ENCODE measurements at places on chromosomes 4 and X. TPM values are rescaled to one million over a fixed set of nuclear protein-coding genes. Genes with fewer than 3 reads are reported as not detected.

Gene CPZ
- not detected for polyA plus RNA-seq

Gene PWWP3B
- polyA plus RNA-seq: not detected

Gene OTC
- polyA plus RNA-seq: not detected

Gene STATH
- not detected for polyA plus RNA-seq

Gene CXorf49
- polyA plus RNA-seq: not detected

Gene HTN1
- polyA plus RNA-seq: not detected

Gene ETFDH
- 12.1 TPM for polyA plus RNA-seq

Gene H2AZ1
- 353 TPM for polyA plus RNA-seq

- no peak overlapping the region for H3K27ac ChIP-seq
- H3K36me3 ChIP-seq: no peaks in the 10 kb centered on the region
- no peak for DNase-seq
- no peaks in the 10 kb centered on the region for H3K4me1 ChIP-seq
- H3K4me3 ChIP-seq: no peak overlapping the region
These were observed 55.5 kb downstream of the GSPT2 start for GRCh38 chrX:51798701-51799100.

DNA sequence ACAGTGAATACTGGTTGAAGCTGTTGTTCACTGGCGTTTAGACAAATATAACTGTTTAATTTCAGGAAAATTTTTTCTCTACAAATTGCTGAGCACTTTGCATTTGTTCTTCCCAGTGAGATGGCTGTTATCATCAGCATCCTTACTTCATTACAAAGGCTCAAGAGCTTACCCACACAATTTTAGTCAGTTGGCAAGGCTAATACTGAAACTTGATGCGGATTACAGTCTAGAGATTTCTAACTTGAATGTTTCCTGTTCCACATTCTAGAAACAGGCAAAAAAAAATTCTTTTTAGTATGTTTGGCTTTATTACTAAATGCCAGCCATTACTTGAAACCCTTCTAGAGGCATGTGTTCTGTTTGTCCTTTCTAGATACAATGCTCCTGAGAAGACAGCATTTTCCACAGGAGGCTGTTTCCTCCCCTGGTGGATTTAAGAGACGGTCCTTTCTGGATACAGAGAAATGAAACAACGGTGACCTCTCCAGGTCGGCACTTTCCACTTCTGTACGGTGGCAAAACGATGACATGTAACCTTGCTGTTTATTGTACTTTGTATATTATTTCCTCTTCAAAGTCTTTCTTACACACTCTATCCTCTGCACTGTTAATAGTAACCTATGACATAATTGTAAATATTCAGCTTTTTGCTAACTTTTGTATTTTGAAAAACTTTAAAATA lies 80.9 kb downstream of the RFC1 start:
- H3K36me3 ChIP-seq: peaks cover 53% of the 10 kb centered on the region
- H3K4me1 ChIP-seq: no peaks in the 10 kb centered on the region
- H3K27ac ChIP-seq: no peak overlapping the region
- H3K27me3 ChIP-seq: no peaks in the 10 kb centered on the region
- no peak overlapping the region for H3K4me3 ChIP-seq

- H3K4me3 ChIP-seq: peak overlapping the region; percentile 95
- H3K4me1 ChIP-seq: 0 out of 2 replicates have a peak, but pooled peaks cover 8% of the 10 kb centered on the region
- peaks cover 7% of the 10 kb centered on the region for H3K36me3 ChIP-seq
- peak; percentile 65 for DNase-seq
- H3K27ac ChIP-seq: peak overlapping the region; percentile 84
These were observed 782 bp upstream of the NEK1 start for GRCh38 chr4:169612871-169613859.

DNA sequence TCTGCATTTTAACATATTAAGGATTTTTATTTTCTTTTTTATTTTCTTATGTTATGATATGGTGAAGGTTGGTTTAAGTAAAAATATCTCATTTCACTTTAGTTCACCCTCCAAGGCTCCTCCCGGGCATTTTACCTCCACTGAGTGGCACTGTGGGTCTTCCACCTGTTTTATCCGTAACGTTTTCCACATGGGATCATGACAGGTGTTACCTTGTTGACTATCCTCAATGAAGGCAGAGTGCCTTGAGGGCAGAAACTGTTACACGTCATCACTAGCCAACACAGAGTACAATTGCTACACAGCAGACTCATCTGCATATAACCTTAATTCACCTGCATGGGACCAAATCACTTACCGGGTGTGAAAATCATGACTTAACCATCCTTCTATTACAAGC lies 105.8 kb downstream of the GEMIN8 start:
- DNase-seq: no peak
- H3K27me3 ChIP-seq: no peaks in the 10 kb centered on the region
- no peak overlapping the region for H3K4me3 ChIP-seq
- H3K27ac ChIP-seq: no peak overlapping the region
- H3K4me1 ChIP-seq: no peaks in the 10 kb centered on the region

- no peak overlapping the region for H3K4me3 ChIP-seq
- H3K4me1 ChIP-seq: no peaks in the 10 kb centered on the region
- H3K27me3 ChIP-seq: no peaks in the 10 kb centered on the region
These were observed 14.3 kb downstream of the SPCS3 start for GRCh38 chr4:176334066-176334465.

DNA sequence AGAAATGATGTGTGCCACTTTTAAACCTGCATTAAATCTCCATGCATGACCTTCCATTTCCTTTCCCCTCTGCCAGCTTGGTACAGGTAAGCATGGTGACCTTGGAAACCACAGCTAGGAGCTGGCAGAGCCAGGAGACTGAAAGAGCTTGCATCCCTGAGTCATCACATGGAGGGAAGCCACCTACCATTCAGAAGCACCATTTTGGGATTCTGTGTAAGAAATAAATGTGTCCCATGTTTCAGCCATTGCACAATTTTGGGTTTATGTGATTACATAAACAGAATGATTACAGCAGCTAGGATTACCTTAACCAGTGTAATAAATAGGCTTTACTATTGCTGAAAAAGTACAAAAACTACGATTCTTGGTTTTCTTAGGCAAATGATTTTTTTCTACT lies 17.3 kb upstream of the CCDC149 start:
- H3K27ac ChIP-seq: no peak overlapping the region
- no peaks in the 10 kb centered on the region for H3K27me3 ChIP-seq
- no peak for DNase-seq
- H3K36me3 ChIP-seq: no peaks in the 10 kb centered on the region
- 0 out of 2 replicates have a peak, but pooled peaks cover 3% of the 10 kb centered on the region for H3K4me1 ChIP-seq

- H3K36me3 ChIP-seq: no peaks in the 10 kb centered on the region
- peaks cover 18% of the 10 kb centered on the region for H3K27me3 ChIP-seq
- DNase-seq: no peak
- no peaks in the 10 kb centered on the region for H3K4me1 ChIP-seq
These were observed 75.2 kb downstream of the PJA1 start for GRCh38 chrX:69090022-69090421.

GRCh38 chrX:31384471-31384870 lies 312.6 kb upstream of the FTHL17 start:
- no peak overlapping the region for H3K27ac ChIP-seq
- no peaks in the 10 kb centered on the region for H3K4me1 ChIP-seq
- no peaks in the 10 kb centered on the region for H3K36me3 ChIP-seq
- H3K27me3 ChIP-seq: no peaks in the 10 kb centered on the region

DNA sequence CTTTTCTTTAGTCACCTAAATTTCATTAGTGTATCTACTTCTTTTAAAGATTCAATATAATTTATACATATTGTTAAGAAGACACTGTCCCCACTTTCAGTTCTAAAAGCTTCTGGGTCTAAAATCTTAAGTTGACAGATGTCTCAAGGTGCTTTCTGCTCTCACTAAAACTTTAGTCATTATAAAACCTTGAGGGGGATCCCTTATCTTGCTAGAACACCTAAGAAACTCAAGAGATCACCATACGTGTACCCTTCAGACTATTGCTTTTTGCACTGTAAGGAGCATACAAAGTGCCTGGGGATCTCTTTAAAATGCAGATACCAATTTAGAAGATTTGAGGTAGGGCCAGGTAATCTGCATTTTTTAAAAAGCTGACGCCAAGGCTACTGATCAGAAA lies 30.1 kb downstream of the CYBB start:
- H3K4me3 ChIP-seq: no peak overlapping the region
- H3K27ac ChIP-seq: no peak overlapping the region
- no peak for DNase-seq
- H3K4me1 ChIP-seq: no peaks in the 10 kb centered on the region

GRCh38 chr4:145887241-145887991 lies 51.2 kb downstream of the ZNF827 start:
- H3K36me3 ChIP-seq: peaks cover 42% of the 10 kb centered on the region
- peak overlapping the region; percentile 30 for H3K27ac ChIP-seq
- H3K4me1 ChIP-seq: peaks cover 4% of the 10 kb centered on the region
- H3K4me3 ChIP-seq: no peak overlapping the region

- H3K36me3 ChIP-seq: no peaks in the 10 kb centered on the region
- H3K4me1 ChIP-seq: no peaks in the 10 kb centered on the region
- no peak for DNase-seq
- no peaks in the 10 kb centered on the region for H3K27me3 ChIP-seq
- H3K27ac ChIP-seq: no peak overlapping the region
These were observed 29.1 kb upstream of the CRMP1 start for GRCh38 chr4:5921981-5922380.

- H3K27ac ChIP-seq: no peak overlapping the region
- no peaks in the 10 kb centered on the region for H3K4me1 ChIP-seq
These were observed 58.4 kb downstream of the AMELX start for GRCh38 chrX:11351375-11352295.

GRCh38 chr4:98510757-98511517 lies 147.5 kb downstream of the TSPAN5 start:
- no peaks in the 10 kb centered on the region for H3K27me3 ChIP-seq
- no peak for DNase-seq
- H3K4me1 ChIP-seq: peaks cover 10% of the 10 kb centered on the region
- H3K4me3 ChIP-seq: no peak overlapping the region

GRCh38 chrX:11632732-11633131 lies 33.0 kb downstream of the ARHGAP6 start:
- H3K27ac ChIP-seq: no peak overlapping the region
- no peaks in the 10 kb centered on the region for H3K4me1 ChIP-seq
- no peaks in the 10 kb centered on the region for H3K27me3 ChIP-seq
- no peaks in the 10 kb centered on the region for H3K36me3 ChIP-seq
- H3K4me3 ChIP-seq: no peak overlapping the region

GRCh38 chr4:72352711-72353110 lies 216.3 kb downstream of the ADAMTS3 start:
- H3K27ac ChIP-seq: no peak overlapping the region
- H3K36me3 ChIP-seq: no peaks in the 10 kb centered on the region
- no peaks in the 10 kb centered on the region for H3K4me1 ChIP-seq
- no peak overlapping the region for H3K4me3 ChIP-seq
- DNase-seq: no peak
- H3K27me3 ChIP-seq: no peaks in the 10 kb centered on the region

DNA sequence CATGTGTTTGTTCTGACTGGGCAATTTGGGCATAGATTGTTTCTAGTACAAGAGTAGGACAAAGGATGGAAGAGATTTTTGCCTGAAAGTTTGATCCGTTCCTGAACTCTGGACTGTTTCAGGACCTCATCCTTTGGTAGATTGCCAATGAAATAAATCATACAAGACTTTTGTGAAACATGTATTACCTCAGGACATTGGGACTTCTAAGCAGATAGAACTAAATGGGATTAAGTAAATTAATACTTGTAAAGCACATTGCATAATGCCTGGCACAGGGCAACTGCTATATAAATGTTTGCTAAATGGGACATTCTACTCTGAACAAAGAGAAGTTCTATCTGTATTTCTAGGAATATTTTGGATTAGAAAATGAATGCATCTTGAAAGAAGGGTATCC lies 164.8 kb upstream of the RPS6KA3 start:
- no peak for DNase-seq
- no peak overlapping the region for H3K4me3 ChIP-seq
- H3K27ac ChIP-seq: no peak overlapping the region
- H3K36me3 ChIP-seq: no peaks in the 10 kb centered on the region
- no peaks in the 10 kb centered on the region for H3K27me3 ChIP-seq

GRCh38 chr4:151540728-151541388 lies 131.9 kb downstream of the FHIP1A start:
- peak; percentile 37 for DNase-seq
- H3K27ac ChIP-seq: peak overlapping the region; percentile 100
- peak overlapping the region; percentile 22 for H3K4me3 ChIP-seq
- H3K4me1 ChIP-seq: peaks cover 23% of the 10 kb centered on the region

DNA sequence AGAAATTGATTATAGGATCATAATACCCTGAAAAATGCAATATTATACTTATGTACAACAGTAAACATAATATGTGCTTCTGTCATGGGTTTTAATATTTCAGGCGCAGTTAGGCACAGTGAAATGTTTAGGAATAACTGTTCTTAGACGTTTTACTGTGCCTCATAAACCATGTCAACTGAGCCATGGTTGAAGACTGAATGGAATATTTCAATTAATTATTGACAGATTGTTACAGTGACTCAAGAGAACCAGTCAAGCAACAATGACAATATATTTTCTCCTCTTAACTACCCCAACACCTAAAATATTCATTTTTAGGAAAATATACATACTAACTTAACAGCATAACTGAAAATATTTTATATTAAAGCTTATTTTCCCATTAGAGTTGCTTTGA lies 852.7 kb upstream of the FRG1 start:
- H3K36me3 ChIP-seq: no peaks in the 10 kb centered on the region
- no peak overlapping the region for H3K27ac ChIP-seq
- H3K4me3 ChIP-seq: no peak overlapping the region
- H3K27me3 ChIP-seq: no peaks in the 10 kb centered on the region

DNA sequence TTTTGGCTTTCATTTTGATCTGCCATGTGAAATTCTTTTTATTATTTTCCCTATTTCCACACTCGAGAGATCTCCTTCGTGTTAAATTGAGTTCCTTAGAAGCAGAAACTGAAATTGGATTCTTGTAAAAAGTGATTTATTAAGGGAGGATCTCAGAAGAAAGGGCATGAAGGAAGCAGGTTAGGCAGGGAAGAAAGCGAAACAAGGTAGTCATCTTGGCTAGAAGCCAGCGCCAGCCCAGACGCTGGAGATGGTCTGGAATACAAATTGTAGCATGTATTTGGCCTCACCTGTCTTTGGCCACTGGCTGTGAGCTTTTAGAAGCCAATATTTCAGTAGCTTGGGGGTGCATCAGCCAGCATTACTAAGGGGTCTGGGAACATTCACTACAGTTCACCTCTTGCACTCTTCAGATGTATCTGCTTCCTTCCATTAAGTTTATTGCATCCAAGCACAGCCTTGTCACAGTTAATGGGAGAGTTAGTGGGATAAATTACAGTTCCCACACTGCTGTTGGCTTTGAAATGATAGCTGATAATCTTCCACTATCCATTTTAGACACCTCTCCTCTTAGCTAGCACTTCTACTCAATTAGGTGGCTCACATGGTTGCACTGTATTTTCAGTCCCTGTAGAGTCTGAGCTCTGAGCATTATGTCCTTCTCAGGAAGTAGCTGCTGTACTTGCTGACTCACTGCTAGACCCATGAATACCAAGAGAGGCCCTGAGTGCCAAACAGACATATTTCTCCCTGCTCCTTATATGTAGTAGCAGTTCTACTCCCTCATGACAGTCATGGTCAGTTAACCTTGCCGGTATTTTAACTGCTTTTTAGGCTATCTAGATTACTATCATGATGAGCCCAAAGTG lies 14.6 kb downstream of the GRXCR1 start:
- H3K27ac ChIP-seq: no peak overlapping the region
- no peaks in the 10 kb centered on the region for H3K27me3 ChIP-seq
- no peak for DNase-seq
- H3K4me3 ChIP-seq: no peak overlapping the region

All from SK-N-SH (cell line).